Upper lobe of right lung (tissue), 1 donor: ENCODE measurements at places on chromosomes 6 and 20. TPM values are rescaled to one million over a fixed set of nuclear protein-coding genes. Genes with fewer than 3 reads are reported as not detected.

DNA sequence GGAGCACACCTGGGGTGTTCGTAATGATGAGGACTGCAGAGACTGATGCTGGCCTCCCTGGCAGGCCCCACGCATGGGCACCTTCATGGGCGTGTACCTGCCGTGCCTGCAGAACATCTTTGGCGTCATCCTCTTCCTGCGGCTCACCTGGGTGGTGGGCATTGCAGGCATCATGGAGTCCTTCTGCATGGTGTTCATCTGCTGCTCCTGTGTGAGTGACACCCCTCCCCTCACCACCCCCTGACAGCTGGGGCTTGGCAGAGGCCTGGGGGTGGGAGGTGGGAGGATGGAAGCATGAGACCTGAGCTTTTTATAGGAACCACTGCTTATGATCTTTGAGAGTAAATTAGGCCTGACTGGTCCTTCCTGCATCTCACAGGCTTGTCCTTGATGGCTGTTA lies 6.7 kb downstream of the SLC12A5 start:
- no peak overlapping the region for H3K4me3 ChIP-seq
- H3K27ac ChIP-seq: no peak overlapping the region
- no peaks in the 10 kb centered on the region for H3K36me3 ChIP-seq
- no peak for DNase-seq

DNA sequence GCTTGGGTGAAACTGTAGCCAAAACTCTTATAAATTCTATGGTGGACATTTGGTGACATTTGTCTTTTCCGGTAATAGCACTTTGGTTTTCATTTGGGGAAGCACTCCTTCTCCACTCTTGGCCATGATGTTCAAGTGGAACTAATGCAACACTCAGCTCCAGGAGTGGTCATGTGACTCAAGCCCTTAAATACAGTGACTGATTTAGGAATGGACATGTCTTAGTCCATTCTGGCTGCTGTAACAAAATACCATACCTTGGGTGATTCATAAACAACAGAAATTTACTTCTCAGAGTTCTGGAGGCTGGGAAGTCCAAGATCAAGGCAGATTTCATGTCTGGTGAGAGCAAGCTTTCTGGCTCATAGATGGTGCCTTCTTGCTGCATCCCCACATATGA lies 10.8 kb upstream of the FKBP1A start:
- H3K27ac ChIP-seq: no peak overlapping the region
- no peaks in the 10 kb centered on the region for H3K36me3 ChIP-seq
- H3K4me1 ChIP-seq: no peaks in the 10 kb centered on the region
- H3K4me3 ChIP-seq: no peak overlapping the region
- no peaks in the 10 kb centered on the region for H3K27me3 ChIP-seq
- no peak for DNase-seq

- no peaks in the 10 kb centered on the region for H3K27me3 ChIP-seq
- no peaks in the 10 kb centered on the region for H3K36me3 ChIP-seq
- no peak overlapping the region for H3K27ac ChIP-seq
- no peaks in the 10 kb centered on the region for H3K4me1 ChIP-seq
Observed at GRCh38 chr6:134145786-134146185, 93.4 kb upstream of the SLC2A12 start.

GRCh38 chr20:6576726-6577125 lies 190.8 kb upstream of the BMP2 start:
- no peaks in the 10 kb centered on the region for H3K36me3 ChIP-seq
- no peak for DNase-seq
- H3K27ac ChIP-seq: no peak overlapping the region
- H3K4me3 ChIP-seq: no peak overlapping the region
- no peaks in the 10 kb centered on the region for H3K27me3 ChIP-seq
- H3K4me1 ChIP-seq: peaks cover 4% of the 10 kb centered on the region

DNA sequence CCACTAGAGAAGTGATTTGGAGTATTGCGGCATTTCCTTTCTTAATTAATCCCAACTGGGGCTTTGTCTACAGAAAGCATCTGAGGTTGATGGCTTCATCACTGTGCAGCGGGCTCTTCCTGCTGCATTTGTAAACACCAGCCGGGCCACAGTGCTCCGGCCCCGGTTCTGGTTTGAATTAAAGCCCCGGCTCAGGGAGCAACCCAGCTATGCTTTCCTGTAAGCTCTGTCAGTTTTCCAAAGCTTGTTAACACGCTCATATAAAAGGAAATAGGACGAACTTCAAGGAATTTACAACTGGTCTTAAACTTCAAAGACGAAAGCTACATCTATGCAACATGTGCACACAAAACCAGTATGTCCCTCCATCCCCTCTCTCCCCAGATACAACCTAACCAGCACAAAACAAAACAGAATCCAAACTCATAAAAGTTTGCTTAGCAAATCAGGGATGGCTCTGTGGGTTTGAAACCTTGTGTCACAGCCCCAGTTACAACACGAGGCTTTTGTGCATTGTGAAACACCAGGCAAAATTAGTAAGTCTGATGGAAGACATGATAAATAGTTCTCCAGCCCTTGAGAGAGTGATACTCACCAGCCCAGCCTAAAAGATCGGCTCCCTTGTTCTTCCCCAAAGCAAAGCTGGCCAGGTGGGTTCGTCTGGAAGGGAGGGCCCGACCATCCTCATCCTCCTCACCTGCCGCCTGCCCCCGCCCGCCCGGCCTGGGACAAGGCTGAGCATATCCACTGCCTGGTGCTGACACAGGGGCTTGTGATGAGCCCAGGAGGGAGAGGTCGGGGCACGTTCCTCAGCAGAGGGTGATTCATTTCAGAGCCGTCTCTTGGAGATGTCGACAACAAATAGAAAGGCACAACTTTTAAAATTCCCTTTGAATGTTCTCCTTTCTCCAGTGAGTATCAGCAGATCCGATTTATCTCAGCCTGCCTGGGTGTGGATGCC lies 197.9 kb downstream of the TFAP2C start:
- peaks cover 31% of the 10 kb centered on the region for H3K27me3 ChIP-seq
- no peaks in the 10 kb centered on the region for H3K4me1 ChIP-seq
- DNase-seq: no peak
- H3K36me3 ChIP-seq: no peaks in the 10 kb centered on the region
- H3K4me3 ChIP-seq: no peak overlapping the region
- no peak overlapping the region for H3K27ac ChIP-seq

LY6G5B gene
- 12.6 TPM for total RNA-seq

DNA sequence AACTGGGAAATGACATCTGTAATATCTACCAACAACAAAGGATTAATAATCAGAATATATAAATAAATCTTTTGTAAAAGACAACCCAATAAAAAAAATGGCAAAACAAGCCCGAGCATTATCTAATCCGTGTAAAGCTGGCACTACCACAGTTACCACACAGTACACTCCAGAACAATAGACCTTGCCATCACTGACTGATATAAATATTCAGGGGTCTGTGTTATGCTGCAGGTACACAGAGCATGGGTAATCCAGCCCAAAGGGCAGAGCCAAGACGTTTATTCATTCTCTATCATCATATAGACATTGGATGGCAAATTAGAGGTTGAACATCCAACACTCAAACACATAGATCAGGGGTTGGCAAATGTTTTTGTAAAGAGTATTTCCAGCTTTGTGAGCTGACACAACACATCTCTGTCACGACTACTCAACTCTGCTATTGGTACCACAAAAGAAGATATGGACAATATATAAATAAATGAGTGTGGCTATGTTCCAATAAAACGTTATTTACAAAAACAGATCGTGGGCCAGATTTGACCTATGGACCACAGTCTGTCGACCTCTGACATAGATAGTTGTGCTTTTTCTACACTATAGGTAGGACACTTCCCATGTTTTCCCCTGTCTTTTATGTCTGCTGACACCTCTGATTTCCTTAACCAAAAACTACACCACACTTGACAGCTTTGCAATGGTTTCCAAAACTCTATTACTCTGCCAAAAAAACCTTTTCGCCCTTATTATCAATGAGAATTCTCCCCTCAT lies 4.5 kb downstream of the NCOA6 start:
- no peak overlapping the region for H3K27ac ChIP-seq
- peaks cover 38% of the 10 kb centered on the region for H3K4me1 ChIP-seq
- DNase-seq: no peak
- no peak overlapping the region for H3K4me3 ChIP-seq
- H3K36me3 ChIP-seq: no peaks in the 10 kb centered on the region
- H3K27me3 ChIP-seq: no peaks in the 10 kb centered on the region

DNA sequence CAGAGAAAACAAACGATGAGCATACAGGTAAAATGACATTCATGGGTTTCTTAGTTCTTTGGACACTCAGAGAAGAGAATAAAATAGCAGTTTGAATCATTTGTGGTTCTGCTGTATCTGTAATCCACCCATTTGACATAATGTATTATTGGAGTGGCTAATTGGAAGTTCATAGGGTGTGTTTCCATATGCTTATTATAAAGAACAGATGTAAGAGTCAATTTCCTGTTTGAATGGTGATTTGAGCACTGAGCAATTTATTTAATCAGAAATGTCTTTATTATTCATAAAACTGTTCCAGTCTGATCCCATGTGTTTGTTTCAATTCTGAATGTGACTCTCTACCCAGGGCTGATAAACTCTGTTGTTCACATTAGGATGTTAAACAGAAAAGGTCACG lies 939.1 kb downstream of the KIF16B start:
- no peaks in the 10 kb centered on the region for H3K36me3 ChIP-seq
- no peak overlapping the region for H3K27ac ChIP-seq
- DNase-seq: no peak

- no peaks in the 10 kb centered on the region for H3K4me1 ChIP-seq
- H3K27me3 ChIP-seq: no peaks in the 10 kb centered on the region
- H3K4me3 ChIP-seq: no peak overlapping the region
- H3K27ac ChIP-seq: no peak overlapping the region
Observed at GRCh38 chr20:20568604-20569205, 143.7 kb downstream of the RALGAPA2 start.

GRCh38 chr6:53730767-53731166 lies 64.0 kb upstream of the LRRC1 start:
- no peak overlapping the region for H3K27ac ChIP-seq
- H3K36me3 ChIP-seq: no peaks in the 10 kb centered on the region
- peaks cover 6% of the 10 kb centered on the region for H3K4me1 ChIP-seq
- no peaks in the 10 kb centered on the region for H3K27me3 ChIP-seq
- no peak for DNase-seq
- no peak overlapping the region for H3K4me3 ChIP-seq

CST2 gene
- total RNA-seq: not detected

- H3K4me1 ChIP-seq: peaks cover 4% of the 10 kb centered on the region
- no peak overlapping the region for H3K4me3 ChIP-seq
- no peak overlapping the region for H3K27ac ChIP-seq
Observed at GRCh38 chr6:157772820-157773219, 50.2 kb upstream of the SNX9 start.
